ENCODE measurements at places on chromosomes 5 and 9.

DNA sequence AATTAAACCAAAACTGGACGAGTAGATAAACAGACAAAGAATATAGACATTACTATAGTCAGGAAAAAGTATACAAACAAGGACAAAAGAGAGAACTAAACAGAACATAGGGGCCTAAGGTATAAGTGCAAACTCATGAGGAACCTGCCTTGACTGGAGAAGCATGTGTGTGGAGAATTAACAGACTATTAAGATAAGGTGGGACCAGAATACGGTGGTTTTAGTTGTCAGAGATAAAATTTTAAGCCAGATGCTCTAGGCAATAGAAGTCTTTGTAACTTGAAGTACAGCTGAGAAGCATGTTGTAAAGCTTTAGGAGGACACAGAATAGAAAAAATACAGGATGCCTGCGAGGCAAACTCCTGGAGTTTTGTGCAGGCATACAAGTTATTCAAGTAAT, 707.1 kb downstream of the PTPRD start:
- DNase-seq: no peak

DNA sequence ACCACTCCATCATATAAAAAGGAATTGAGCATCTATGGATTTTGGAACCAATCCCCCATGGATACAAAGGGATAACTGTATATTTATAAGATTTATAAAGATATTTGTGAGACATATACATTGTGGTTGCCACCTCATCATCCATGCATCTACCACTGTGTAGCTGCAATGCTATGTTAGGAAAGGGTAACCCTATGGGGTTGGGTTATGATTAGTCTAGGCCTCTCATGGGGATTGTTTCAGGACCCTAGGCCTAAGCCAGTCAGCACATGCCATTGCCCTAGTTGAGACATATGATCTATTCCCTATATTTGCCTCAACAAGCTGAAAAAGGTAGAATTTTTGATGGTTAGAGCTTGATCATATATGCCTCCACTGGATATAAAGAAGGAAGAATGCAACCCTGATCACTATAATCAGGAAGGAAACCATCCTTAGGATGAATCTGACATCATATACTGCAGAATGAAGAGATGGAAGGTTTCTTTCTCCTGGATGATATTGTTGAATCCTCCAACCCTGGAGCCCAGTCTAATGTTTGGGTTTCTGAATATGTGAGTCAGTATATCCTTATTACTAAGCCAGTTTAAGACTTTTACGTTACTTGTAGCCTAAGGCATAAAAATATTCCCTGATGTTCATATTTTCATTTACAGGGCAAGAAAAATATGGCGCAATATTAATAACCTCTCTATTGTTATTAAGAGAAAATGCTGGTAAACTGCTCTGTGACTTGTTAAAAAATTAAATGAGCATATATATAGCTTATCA, 94.2 kb downstream of the ADAMTS19 start:
- DNase-seq: no peak

GRCh38 chr5:68711293-68712200, 382.3 kb upstream of the SLC30A5 start:
- DNase-seq: no peak

DNA sequence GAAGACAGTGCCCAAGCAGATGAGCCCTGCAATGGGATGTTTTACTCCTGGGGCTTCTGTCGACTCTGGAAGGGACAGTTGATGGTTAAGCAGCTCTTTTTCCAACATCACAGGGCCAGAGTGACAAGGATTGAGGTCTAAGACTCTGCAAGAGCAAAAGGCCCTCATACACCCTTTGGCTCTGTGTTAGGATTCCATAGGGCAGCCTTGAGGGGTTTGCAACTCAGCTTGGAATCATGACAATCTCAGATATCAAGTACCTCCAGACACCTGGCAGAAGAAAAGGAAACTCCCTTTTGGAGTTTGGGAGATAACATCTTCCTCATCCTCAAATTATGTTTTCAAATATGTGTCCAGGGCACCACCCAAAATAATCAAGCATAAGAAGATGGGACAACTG, 205.7 kb downstream of the GNA14 start:
- DNase-seq: no peak

DNA sequence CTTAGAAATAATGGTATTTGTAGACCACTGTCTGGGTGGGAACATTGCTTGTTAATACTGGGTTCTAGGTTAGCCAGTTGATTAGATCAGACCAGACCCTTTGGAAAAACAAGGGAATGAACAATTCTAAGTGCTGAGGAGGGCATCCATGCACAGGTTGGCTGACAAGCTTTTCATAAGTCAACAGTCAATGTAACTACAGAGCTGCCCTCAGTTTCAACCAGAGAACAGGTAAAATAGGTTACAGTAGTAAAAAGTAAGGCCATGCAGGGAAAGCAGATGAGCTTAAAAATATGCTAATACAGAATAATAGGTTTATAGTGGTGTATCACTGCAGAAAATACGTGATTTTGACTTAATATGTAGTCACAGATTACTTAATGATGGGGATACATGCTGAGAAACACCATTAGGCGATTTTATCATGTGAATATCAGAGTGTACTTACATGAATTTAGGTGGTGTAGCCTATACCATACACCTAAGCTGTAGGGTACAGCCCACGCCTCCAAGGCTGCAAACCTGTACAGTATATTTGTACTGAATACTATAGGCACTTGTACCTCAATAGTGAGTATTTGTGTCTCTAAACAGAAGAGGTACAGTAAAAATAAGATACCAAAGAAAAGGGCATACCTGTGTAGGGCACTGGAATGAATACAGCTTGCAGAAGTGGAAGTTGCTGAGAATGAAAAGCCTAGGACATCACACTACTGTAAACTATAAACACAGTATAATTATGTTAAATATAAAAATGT, 6.1 kb upstream of the FGF18 start:
- no peak for DNase-seq

GRCh38 chr5:121968910-121969607, 7.3 kb downstream of the SRFBP1 start:
- no peak for DNase-seq

GRCh38 chr9:92120138-92120537, 4.9 kb upstream of the SPTLC1 start:
- no peak for DNase-seq

DNA sequence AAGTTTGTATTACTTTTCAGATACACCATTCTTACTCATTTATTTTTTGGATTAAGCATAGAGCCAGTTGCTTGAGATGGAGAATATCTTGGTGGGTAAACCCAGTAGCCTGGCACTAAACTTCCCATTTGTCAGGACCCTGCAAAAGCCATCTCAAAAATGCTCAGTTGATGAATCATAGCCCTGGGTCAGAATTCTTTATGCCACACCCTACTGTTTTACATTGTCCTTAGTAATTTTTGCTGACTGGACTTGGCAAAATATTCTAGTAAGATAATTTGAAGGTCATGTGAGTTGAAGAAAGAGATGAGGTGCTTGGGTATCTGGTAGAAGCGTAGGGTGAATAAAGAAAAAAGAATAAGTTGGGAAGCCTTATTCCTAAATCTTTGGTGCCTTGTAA, 50.7 kb downstream of the C7 start:
- no peak for DNase-seq

DNA sequence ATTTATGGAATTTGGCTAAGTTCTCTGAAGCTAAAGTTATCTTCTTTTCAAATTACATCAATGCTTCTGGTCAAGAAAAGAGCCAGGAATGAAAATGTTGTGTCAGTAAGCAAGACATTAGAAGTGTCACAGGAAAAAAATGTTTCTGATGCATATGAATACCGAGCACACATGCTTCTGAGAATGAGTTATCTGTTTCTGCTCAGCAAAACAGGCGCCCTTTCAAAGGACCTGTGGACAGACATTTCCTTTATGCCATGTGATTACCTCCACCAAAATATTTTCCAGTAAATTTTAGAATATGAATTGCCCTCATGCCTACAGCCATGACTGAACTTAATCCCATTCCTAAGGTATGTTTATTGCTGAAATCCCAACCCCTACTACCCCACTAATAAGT, 55.4 kb upstream of the RNF180 start:
- no peak for DNase-seq

DNA sequence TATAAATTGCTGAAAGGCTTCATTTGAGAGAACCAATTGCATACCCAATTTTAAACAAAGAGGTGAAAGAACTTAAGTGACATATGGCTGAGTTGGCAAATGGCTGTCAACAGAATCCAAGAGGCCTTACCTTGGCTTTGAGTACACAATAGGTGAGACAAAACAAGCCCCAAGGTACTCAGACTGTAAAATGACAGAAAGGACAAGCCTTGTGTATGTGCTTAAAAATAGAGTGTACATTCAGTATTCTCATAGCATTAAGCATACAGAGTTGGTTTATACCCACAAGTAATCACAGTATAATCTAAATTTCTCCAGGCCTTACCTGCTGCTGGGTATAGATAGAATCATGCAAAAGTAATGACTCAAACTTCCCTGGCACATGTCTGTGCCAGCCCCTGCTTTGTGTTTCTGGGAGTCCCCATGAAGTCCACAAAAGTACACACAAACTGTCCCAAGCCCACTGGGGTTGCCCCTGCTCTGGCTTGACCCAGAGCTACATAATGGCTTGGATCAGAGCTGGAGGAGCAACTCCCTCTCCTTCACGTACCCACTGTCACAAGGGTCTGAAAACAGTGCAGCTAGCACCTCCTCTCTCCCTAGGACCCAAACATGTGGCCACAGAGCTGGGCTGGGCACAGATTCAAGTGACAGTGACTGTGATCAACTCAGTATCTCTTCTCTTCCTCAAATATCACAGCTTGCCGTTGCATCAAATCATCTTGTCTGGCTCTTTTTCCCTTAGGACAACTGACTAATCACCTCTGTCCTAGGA, 250.8 kb downstream of the ENC1 start:
- no peak for DNase-seq

GRCh38 chr5:12780536-12780935, 876.3 kb upstream of the CTNND2 start:
- no peak for DNase-seq

- no peak for DNase-seq
These were observed 38.8 kb downstream of the ITGA2 start for GRCh38 chr5:53027913-53028312.

GRCh38 chr5:104345222-104346016, 782.8 kb upstream of the NUDT12 start:
- DNase-seq: no peak

GRCh38 chr5:921456-922435, 29.1 kb downstream of the TRIP13 start:
- DNase-seq: no peak

DNA sequence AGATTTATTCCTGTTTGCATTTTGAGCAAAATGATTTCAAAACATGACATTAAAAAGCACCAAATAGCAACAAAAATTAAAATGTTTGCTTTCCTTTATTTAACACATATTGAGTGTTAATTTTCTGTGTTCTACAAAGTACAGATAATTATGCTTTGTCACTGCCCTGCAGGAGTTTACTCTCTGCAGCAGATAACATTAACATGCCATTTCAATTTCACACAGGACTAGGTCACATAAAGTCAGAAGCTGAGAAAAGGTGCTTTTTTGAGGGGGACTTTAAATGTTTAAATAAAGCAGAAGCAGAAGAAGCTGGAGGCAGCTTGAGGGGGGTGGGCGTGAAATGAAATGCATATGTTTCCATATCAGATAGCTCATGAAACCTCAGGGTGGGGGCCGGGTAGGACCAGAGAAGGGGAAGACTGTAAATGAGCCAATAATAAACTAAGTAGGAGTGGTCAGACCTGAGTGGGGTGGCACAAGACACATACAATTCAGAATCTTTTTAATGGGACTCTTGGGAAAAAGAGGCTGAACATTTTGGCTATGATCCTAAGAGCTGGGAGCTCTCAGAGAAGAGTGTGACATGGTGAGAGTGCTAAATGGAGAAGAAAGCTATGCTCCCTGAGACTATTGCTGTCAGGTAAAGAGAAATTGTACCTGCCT, 387.5 kb downstream of the FAM170A start:
- DNase-seq: no peak

DNA sequence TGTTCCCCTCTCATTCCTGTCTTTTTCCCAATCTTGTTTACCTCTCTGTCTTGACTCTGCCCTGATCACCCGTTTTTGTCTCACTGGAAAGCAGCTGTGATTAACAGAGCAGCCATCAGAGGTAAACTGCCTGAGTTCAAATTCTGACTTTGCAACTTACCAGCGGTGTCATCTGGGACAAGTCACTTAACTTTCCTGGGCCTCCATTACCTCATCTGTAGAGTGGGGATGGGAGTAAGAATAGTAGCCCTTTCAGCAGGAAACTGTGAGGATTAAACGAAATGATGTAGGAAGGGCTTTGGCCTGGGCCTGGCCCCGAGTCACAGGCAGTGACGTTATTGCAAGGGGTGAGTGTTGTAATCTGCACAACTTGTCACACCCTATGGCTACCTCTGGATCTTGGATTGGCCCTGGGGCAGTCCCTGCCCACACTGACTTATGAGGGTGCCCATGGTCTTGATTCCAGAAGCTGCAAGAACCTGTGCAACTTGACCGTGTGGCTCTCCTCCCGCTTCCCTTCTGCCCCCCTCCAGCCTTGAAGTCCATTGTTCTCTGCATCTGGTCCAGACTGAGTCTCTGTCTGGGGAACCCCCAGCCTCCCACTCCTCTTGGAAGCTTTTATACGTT, 657 bp upstream of the PCDH12 start:
- DNase-seq: no peak

DNA sequence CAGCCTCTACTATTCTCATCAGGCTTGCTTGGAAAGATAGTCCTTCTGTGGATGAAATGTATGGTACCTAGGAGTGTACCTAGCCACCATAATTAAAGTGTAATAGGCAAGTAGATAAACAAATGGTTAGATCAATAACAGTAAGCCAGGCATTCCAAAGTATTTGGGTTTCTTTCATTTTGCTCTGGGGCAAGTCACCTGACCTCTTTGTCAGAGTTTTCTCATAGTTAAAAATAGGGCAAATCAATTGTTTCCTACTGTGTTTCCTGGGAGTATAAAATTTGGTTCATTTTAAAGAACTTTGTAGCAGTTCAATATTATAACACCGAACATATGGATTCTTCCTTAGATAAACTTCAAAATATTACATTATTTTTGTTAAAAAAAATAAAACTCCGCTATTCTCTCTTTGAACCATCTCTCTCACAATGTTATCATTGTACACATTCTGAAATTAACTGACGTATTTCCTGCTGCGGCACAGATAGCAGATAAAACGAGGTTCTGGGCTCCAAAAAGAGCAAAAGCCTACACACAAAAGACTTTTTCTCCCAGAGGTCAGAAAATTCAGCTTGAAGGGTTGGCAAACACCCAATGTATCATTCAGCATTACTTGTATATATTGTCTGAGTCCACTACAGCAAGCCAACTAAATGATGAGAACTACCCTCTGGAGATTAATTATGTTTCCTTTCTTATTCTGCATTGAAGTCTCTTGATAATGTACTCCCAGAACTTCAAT, 267.9 kb downstream of the COX7C start:
- DNase-seq: no peak

- DNase-seq: no peak
These were observed 89.8 kb downstream of the NTRK2 start for GRCh38 chr9:84759300-84759750.

DNA sequence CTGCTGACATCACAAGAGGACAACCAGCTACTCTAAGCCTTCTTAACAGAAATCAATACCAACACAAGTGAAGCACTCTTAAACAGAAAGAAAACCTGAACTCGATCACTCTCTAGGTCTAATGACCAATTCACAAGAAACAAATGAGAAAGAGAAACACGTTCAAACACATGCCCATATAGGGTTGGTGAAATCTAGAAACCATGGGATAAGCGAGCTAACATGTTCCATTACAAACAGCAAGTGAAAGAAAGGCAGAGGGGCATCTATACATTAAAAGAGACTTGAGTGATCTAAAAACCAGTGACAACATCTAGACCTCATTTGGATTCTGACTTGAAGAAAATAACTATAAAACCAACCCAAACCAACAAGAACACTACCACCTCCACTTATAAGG, 74.9 kb upstream of the RETREG1 start:
- DNase-seq: no peak
